Esophagus muscularis mucosa (tissue), 4 donors: ENCODE measurements at places on chromosomes 7 and 10. TPM values are rescaled to one million over a fixed set of nuclear protein-coding genes. Genes with fewer than 3 reads are reported as not detected.
A peak's percentile ranks its signal among the peaks of the same experiment; 100 is the strongest.

Gene DDX21
- 98.9 TPM for total RNA-seq

Gene TDRD1
- 0.11 TPM for total RNA-seq

Gene ATOH7
- total RNA-seq = not detected

Gene LIPF
- not detected for total RNA-seq

Gene PPP1R3C
- total RNA-seq = 111 TPM

DNA sequence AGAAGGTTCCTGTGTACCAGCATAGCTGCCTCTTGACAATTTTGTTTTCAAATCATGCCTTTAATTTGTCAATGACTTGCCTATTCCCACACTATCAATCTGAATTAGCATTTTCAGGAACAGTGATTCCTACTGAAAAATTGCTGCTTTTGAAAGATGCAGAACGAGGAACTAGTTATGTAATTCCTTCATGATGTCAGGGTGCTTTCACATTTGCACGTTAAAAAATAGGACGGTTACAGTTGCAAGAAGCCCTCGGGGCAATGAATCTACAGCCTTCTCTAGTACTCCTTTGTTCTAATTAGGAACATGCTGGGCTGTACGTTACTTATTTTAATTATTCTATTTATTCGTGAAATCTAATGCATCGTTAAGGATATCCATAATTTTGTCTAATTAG is 253.9 kb downstream of the OTUD1 start:
- peaks cover 15% of the 10 kb centered on the region for H3K27me3 ChIP-seq
- H3K4me3 ChIP-seq = no peak overlapping the region
- peaks cover 24% of the 10 kb centered on the region for H3K4me1 ChIP-seq
- no peak for DNase-seq

GRCh38 chr7:156984174-156984891 is 26.1 kb downstream of the MNX1 start:
- H3K36me3 ChIP-seq = no peaks in the 10 kb centered on the region
- no peak overlapping the region for H3K4me3 ChIP-seq
- DNase-seq = no peak
- H3K27me3 ChIP-seq = no peaks in the 10 kb centered on the region
- H3K27ac ChIP-seq = no peak overlapping the region
- no peaks in the 10 kb centered on the region for H3K4me1 ChIP-seq

GRCh38 chr7:2613098-2613930 is 18.5 kb upstream of the TTYH3 start:
- H3K36me3 ChIP-seq = peaks cover 10% of the 10 kb centered on the region
- no peak overlapping the region for H3K4me3 ChIP-seq
- H3K27me3 ChIP-seq = no peaks in the 10 kb centered on the region
- no peak overlapping the region for H3K27ac ChIP-seq
- no peak for DNase-seq

DNA sequence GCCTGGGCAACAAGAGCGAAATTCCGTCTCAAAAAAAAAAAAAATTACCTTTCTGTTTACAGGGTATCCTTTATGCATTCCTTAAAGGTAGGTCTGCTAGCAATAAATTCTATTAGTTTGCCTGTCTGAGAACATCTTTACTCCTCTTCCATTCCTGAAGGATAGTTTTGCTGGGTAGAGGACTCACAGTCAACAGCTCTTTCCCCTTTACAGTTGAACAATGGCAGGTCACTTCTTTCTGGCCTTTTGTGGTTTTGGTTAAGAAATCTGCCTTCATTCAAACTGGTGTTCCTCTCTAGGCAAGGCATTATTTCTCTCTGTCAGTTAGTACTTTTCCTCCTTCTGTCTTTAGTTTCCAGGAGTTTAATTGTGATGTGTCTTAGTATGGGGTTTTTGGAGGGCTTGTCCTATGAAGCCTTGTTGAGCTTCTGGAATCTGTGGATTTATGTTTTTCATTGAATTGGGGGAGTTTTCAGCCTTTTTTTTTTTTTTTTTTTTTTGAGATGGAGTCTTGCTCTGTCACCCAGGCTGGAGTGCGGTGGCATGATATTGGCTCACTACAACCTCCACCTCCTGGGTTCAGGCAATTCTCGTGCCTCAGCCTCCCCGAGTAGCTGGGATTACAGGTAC is 4.8 kb upstream of the DNAAF5 start:
- H3K4me1 ChIP-seq = peaks cover 9% of the 10 kb centered on the region
- no peaks in the 10 kb centered on the region for H3K36me3 ChIP-seq
- H3K4me3 ChIP-seq = no peak overlapping the region
- H3K27me3 ChIP-seq = no peaks in the 10 kb centered on the region
- DNase-seq = no peak

DNA sequence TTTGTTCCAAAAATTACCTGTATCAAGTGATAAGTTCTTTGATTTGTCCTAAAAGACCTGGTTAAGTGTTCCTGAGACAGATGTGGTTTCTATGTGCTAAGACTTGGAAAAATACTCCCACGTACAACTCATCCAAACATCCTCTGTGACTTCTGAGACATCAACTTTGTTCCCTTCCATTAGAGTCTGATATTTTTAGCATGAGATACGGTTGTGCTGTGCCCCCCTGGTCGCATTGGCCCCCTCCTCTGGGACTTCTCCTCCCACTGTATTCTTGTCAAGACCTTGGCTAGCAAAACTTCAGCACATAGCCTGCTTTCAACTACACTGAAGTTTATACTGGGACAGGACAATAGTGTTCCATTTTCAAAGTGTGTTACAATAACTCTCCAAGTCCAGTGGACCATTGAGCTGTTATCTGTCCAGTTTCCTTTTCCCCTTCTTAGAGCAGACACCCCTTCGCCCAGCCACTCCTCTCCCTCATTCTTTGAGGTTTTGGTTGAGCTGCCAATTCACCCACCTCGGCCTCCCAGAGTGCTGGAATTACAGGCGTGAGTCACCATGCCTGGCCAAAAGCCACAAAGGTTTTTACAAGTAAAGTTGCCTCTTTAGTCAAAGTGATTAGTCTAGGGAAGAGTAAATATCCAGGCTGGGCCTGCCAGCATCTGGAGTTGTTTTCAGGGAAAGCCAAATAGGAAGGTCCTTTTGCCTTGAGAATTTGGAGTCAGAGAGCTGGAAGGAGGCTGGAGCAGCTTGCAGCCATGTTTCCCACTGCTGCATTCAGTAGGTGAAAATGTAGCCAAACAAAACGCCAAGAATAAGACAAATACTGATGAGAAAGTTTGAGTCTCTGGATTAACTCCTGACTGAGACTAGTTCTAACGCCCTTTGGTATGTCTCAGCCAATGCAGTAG is 17.8 kb upstream of the PDLIM1 start:
- H3K36me3 ChIP-seq = peaks cover 3% of the 10 kb centered on the region
- H3K4me1 ChIP-seq = peaks cover 39% of the 10 kb centered on the region
- DNase-seq = peak; percentile 97

- H3K27ac ChIP-seq = no peak overlapping the region
- DNase-seq = no peak
- H3K27me3 ChIP-seq = no peaks in the 10 kb centered on the region
- H3K36me3 ChIP-seq = no peaks in the 10 kb centered on the region
- no peaks in the 10 kb centered on the region for H3K4me1 ChIP-seq
These were observed 467.9 kb upstream of the AUTS2 start for GRCh38 chr7:69130396-69130795.

- no peak for DNase-seq
- no peaks in the 10 kb centered on the region for H3K36me3 ChIP-seq
- H3K4me3 ChIP-seq = peak overlapping the region; percentile 62
- H3K27ac ChIP-seq = peak overlapping the region; percentile 31
- H3K27me3 ChIP-seq = no peaks in the 10 kb centered on the region
- H3K4me1 ChIP-seq = peaks cover 8% of the 10 kb centered on the region
These were observed 714 bp upstream of the KCND2 start for GRCh38 chr7:120272261-120272660.

- H3K36me3 ChIP-seq = no peaks in the 10 kb centered on the region
- no peak overlapping the region for H3K27ac ChIP-seq
- no peaks in the 10 kb centered on the region for H3K27me3 ChIP-seq
- no peaks in the 10 kb centered on the region for H3K4me1 ChIP-seq
- no peak for DNase-seq
These were observed 9.8 kb upstream of the COMTD1 start for GRCh38 chr10:75245354-75246250.

- no peaks in the 10 kb centered on the region for H3K4me1 ChIP-seq
- no peak for DNase-seq
- H3K36me3 ChIP-seq = no peaks in the 10 kb centered on the region
- H3K27ac ChIP-seq = no peak overlapping the region
- H3K4me3 ChIP-seq = no peak overlapping the region
These were observed 305.5 kb downstream of the DNAJB9 start for GRCh38 chr7:108875139-108875538.

DNA sequence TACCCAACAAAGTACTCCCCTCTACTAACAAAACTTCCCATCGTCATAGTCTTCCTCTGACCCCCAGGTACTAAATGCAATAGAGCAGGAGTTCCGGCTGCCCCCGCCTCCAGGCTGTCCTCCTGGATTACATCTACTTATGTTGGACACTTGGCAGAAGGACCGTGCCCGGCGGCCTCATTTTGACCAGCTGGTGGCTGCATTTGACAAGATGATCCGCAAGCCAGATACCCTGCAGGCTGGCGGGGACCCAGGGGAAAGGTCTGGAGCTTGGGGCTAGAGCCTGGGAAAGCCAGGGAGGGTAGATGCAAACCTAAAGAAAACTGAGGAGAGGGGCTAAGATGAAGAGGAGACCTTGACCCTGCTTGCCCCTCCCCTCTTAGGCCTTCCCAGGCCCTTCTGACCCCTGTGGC is 15.3 kb downstream of the EPHB6 start:
- H3K36me3 ChIP-seq = no peaks in the 10 kb centered on the region
- H3K27me3 ChIP-seq = no peaks in the 10 kb centered on the region
- H3K4me3 ChIP-seq = no peak overlapping the region

DNA sequence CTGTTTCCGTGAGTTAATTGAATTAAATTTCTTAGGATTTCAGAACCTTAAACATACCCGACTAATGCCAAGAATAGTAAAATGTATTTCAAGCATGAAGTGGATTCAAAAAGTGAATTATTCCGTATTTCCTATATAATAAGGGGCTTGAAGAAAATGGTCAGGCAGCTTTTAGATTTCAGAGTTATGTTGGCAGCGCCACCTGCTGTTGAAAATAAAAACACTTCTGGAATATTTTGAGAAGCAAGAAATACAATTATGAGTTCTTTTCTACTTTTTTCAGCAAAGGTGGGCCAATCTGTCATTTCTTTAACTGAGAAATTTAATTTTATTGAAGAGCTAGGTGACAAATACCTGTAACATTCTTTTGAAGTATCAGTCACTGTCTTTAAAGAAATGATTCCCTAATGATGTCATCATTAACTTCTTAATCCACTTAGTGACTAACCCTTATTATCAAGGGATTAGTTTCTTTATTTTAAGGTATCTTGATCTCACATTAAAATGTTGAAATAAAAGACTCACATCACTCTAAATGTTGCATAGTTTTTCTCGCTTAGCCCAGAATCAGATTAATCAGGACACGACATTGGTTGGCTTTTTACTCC is 36.6 kb upstream of the AGR3 start:
- H3K27ac ChIP-seq = no peak overlapping the region
- H3K4me3 ChIP-seq = no peak overlapping the region
- no peaks in the 10 kb centered on the region for H3K4me1 ChIP-seq

GRCh38 chr10:3784510-3785250 is at the start of gene KLF6:
Gene KLF6, minus strand, starts transcription at chr10:3785209. Its CDS starts 195 bp downstream, at chr10:3785014.
- H3K4me3 ChIP-seq = peak within 1 kb of the TSS; percentile 97
- peaks cover 35% of the 10 kb centered on the region for H3K4me1 ChIP-seq

- peak overlapping the region; percentile 25 for H3K27ac ChIP-seq
- H3K36me3 ChIP-seq = no peaks in the 10 kb centered on the region
- H3K27me3 ChIP-seq = no peaks in the 10 kb centered on the region
- DNase-seq = no peak
These were observed 4.6 kb upstream of the TSPAN15 start for GRCh38 chr10:69446650-69447151.

DNA sequence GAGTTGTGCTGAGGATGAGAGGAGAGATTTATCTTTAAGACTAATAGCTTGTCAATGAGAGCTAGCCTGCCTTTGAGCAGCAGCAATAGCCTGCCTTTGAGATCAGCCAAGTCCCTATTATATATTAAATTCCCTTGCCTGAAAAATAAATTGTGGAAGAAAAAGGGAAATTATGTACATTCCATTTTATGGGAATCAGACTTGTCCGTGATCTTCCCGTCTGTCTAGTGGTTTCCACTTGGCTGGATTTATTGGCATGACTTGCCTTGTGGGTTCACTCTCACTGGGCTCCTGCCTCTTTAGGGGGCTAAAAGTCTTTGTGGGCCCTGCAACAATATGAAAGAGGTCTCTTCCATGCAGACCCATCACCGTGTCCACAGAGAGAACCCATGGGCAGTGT is 171.7 kb upstream of the FRMD4A start:
- H3K27ac ChIP-seq = no peak overlapping the region
- H3K4me1 ChIP-seq = peaks cover 12% of the 10 kb centered on the region
- H3K36me3 ChIP-seq = no peaks in the 10 kb centered on the region
- H3K4me3 ChIP-seq = no peak overlapping the region
- no peak for DNase-seq
- H3K27me3 ChIP-seq = no peaks in the 10 kb centered on the region

GRCh38 chr10:4590807-4591206 is 235.2 kb upstream of the AKR1E2 start:
- H3K27me3 ChIP-seq = no peaks in the 10 kb centered on the region
- H3K36me3 ChIP-seq = no peaks in the 10 kb centered on the region
- no peaks in the 10 kb centered on the region for H3K4me1 ChIP-seq
- no peak overlapping the region for H3K27ac ChIP-seq
- no peak for DNase-seq

DNA sequence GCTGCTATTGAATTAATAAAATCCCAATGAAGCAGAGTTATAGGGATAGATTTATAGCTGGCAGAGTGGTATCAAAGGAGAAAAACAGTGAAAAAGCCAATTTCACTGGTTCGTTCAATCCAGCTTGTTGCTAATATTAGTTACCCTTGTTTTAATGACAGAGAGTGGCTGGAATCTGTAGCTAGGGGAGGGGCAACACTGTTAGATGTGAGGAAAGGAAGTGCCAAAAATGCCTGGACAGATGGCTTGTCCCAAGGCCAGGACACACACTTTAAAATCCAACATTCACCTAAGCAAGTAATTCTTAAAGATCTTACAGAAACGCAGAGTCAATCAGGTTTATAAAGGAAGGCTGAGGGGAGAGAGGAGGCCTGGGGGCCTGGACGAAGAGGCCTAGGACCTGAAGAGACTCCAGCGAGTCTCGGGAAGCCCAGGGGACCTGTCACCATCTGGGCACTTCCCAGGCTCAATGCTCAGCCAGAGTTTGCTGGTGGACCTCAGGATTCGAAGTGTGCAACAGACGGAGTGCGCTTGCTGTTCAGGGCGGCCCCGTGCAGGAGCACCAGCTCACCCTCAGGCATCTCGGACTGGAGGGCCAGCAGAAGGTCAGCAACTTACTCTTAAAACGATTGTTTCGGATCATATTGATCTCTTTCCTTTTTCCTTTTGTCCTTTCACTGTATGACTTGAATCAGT is 36.7 kb downstream of the TMEM248 start:
- DNase-seq = no peak
- no peaks in the 10 kb centered on the region for H3K4me1 ChIP-seq
- H3K27ac ChIP-seq = no peak overlapping the region

- no peak overlapping the region for H3K4me3 ChIP-seq
- no peaks in the 10 kb centered on the region for H3K27me3 ChIP-seq
- no peaks in the 10 kb centered on the region for H3K36me3 ChIP-seq
- peaks cover 16% of the 10 kb centered on the region for H3K4me1 ChIP-seq
These were observed 141.9 kb downstream of the MPP7 start for GRCh38 chr10:28160866-28161405.
